ENCODE measurements at places on chromosomes 7 and 10.

DNA sequence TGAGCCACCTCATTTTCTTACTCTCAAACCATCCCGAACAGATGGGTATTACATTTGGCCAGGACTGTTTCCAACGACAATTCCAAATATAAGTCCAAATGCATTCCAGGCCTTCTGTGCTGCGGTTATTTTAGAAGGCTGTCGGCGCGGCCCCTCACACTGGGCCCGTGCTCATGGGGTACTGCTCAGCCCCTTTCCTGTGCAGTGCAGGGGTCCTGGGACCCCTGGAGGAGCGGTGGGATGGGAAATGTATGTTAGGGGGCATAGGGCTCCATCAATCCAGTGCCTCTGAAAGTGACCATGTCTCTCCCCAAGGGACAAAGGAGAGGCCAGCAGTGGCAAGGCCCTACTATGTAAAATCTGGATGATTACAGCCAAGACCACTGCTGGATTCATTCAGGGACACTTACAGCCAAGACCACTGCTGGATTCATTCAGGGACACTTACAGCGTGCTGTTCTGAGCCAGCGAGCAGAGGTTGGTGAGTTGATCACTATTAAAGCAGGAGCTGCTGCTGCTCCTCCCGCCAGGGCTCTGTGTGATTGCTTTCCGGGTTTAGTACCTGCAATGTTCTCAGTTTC, 66.3 kb downstream of the CHST15 start:
- no peak for DNase-seq

DNA sequence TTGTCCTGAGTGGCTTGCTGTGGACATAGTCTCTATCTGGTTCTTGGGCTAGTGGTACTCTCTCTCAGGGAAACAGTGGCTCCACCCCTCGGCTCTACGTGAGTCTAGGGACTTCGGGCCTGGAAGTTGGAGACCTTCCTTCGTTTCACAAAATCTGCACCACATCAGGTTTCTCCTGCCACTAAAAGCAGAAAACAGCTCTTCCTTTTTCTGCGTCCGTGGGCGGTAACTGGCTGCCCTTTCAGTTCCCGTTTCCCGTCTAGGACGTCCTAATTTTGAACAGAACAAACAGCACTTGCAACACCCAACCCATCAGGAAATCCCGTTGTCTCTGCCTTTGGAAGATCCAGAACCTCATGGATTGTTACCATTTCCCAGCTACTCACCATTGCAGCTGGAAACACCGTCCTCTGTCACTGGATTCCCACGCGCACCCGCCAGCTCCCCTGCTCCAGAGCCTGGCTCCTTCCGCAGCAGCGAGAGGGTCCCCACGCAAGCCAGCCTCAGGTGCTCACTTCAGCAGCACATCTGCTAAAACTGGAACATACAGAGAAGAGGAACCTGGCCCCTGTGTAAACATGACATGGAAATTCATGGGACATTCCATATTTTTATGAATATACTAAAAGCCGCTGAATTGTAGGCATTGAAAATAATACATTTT, 311.4 kb upstream of the AKR1E2 start:
- no peak for DNase-seq

GRCh38 chr10:103803941-103804340, 51.4 kb downstream of the SH3PXD2A start:
- no peak for DNase-seq

DNA sequence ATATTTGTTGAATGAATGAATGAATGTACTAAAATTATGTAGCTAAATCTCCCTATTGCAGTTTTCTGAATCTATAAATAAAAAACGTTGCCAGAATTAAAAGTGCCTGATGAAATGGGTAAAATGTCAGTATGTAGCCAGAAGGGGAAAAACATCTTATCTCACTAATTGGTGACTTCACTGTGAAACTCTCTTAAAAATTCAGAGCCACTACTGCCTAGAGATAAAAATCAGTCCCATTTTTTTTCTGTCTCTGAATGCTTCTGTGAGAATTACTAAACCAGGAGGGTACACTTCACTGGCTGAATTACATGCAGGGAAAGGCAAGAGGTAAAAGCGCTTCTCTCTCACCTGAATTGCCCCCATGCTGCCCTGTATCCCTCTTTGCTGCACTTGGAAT, 69.6 kb upstream of the HPS1 start:
- DNase-seq = no peak

DNA sequence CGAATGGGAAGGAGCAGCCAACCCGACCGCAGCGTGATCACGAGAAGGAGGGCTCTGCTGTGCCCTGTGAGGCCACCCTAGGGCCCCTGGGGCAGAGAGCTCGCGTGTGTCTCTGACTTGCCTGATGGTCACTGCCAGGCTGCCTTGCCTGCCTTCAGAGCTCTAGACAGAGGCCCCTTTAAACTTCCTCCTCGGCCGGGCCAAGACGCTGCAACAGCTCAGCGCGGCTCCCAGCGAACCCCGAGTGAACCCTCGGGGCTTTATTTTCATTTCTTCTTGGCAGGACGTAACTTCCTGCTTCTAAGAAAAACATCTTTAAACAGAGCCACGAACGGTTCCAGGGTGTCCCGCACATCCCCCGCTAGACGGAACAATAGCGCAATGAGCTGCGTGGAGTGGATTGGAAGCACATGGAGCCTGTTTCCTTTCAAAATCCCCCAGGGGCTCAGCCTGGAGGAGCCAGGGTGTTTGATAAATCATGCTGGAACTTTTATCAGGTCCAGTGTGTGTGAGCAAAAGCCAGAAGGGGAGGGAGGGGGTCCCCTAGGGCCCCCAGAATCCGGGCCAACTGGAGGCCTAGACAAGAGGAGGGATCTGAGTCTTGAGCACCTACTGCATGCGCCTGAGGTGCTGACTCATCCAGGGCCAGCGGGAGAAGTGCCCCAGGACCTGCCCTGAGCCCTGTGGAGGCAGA, 134.1 kb upstream of the GDF10 start:
- no peak for DNase-seq

- DNase-seq = no peak
Measured at GRCh38 chr10:113415246-113415645, 137.6 kb upstream of the HABP2 start.

- no peak for DNase-seq
Measured at GRCh38 chr10:121405096-121405495, 193.1 kb downstream of the FGFR2 start.

DNA sequence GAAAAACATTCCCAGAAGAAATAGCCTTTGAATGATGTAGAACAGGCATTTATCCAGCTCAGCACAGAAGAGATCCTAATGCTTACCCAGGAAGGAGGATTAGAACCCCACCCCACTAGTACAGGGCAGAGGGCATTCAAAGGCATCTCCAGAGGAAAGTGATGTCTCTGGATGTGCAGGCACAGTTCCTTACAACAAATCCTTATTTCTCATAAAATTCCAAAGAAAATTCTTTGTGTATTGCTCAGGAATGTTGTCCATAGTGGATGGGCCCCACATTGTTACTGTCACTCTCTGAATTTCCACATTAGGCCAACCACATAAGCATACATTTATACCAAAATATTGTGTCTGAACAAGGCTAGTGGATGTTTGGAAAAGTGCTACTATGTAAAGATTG, 243.0 kb downstream of the ADRA2A start:
- no peak for DNase-seq

DNA sequence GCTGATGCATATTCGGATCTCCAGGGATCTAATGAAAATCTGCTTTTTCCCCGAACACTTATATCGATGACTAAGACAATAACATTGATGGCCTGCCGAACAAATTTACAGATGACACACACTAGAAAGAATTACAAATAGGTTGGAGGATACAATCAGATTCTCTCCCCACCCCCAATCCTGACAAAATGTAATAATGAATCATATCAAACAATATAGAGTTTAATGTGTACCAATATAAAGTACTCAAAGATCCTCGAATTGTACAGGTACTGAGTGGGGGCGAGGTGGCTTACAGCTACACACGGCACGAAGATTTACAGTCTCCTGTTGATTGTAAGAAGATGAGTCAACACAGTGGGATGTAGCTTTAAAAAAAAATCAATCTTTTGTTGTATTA, 182.7 kb upstream of the MKLN1 start:
- DNase-seq = no peak

DNA sequence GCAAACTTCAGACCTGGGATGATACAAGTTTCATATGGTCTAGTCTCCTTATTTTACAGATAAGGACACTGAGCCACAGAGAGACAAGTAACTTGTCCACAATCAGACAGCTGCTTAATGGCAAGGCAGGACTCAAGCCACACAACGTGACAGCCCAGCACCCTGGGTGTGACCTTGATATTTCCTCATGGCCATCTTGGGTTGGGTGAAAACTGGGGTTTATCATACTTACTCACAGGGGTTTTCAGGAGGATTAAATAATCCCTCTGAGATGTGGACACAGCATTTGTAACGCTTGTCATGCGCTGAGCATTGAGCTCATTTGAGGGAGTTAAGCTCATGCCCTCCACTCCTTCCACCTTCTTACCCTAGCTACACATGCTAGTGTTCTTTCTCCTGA, 58.0 kb downstream of the ABLIM1 start:
- no peak for DNase-seq

GRCh38 chr7:88737632-88738031, 21.9 kb upstream of the ZNF804B start:
- no peak for DNase-seq

DNA sequence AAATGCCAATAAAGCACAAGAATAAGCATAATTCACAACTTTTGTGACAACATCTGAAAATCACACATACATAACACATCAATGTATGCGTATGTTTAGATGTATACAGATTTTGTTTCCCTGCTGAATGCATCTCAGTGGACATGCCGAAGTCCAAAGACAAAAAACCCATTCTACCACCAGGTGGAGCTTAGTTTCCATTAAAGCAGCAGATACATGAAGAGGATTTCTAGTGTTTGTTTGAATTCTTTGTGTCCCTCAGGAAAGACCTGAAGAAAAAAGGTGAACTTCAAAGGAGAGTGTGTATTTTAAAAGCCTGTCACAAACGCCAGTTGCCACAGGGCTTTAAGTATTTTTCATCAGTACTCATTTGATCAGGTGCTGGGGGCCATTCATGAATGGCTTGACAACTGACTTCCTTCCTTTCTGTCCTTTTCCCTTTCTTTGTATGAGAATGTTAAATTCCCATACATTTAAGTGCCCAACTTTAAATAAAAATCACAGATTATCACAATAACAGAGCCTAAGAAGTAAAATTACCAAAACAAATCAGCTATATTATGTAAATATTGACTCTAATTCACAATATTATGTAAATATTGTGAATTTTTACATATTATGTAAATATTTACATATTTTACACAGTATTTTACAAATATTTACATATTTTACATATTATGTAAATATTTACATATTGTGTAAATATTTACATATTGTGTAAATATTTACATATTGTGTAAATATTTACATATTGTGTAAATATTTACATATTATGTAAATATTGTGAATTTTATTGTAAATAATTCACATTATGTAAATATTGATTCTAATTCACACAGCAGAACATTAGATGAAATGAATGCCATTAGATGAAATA, 343.0 kb downstream of the CRPPA start:
- DNase-seq = no peak

DNA sequence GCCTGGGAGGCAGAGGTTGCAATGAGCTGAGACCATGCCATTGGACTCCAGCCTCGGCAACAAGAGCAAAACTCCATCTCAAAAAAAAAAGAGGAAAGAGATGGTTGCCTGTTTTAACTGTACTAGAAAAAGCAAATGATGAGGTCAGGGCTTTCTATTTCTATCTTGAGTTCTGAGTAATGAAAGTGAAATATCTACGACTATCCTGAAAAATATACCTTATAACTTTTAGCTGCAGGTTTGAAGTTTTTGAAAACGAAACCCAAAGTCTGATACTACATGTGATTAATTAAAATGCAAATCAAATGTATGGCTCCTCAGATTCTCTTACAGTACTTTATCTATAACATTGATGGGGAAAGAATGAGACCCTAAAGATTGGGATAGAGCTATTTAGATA, 636.2 kb upstream of the LRRN3 start:
- no peak for DNase-seq

DNA sequence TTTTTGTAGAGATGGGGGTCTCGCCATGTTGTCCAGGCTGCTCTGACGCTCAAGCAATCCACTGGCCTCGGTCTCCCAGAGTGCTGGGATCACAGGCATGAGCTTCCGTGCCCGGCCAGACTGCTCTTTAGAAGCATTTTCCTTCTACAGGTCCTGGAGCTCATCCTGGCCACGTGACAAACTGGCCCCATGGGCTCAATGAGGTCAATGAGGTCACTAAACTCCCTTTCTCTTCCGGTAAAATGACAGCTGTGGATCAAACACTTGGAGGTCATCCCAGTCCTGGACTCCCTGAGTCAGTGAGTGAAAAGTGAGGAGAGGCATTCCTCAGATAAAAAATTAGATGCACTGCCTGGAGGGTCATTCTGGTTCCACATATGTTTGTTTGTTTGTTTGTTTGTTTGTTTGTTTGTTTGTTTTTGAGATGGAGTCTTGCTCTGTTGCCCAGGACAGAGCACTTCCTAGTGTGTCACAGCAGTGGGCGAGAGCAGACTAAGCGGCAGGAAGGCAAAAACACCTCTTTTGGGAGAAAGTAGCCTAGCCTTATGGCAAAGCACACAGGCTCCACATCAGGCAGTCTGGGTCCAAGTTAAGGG, 134.9 kb downstream of the TNS3 start:
- DNase-seq = no peak

DNA sequence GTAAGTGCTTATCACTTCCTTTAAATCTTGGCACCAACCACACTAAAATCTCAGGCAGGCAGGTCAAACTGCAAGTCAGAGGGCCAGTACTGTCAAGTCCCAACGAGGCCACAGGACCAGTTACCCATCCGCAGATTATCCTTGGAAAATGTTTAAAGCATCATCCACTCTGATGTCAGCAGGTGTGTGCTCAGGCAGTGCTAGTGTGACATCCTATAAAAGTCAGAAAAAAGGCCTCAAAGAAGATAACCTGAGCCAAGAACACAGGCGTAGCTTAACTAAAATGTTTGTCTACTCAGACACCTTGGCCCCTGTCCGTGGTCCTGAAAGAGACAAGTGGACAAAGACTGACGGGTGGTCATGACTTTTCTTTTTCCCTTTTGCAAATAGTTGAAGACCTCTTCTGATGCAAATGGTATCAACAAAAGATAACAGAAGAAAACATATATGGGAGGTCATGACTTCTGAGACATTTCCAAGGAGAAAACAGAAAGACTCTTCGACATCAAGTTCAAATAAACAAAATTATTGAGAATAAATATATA, 309.3 kb downstream of the KCNMA1 start:
- no peak for DNase-seq

GRCh38 chr7:95238252-95238943, 85.9 kb downstream of the PON1 start:
- no peak for DNase-seq

GRCh38 chr10:102628451-102628911, 15.8 kb upstream of the TRIM8 start:
- no peak for DNase-seq

GRCh38 chr7:18059171-18059570, 31.5 kb upstream of the PRPS1L1 start:
- no peak for DNase-seq

GRCh38 chr7:130070861-130071622, 708 bp downstream of the KLHDC10 start:
- DNase-seq = no peak

GRCh38 chr7:95157381-95157780, 167.0 kb downstream of the PON1 start:
- DNase-seq = no peak

- DNase-seq = no peak
Measured at GRCh38 chr10:114504769-114505579, 100.7 kb upstream of the AFAP1L2 start.

- DNase-seq = no peak
Measured at GRCh38 chr7:91342346-91342745, 78.1 kb downstream of the FZD1 start.
